ENCODE measurements at places on chromosomes 2 and 18. TPM values are rescaled to one million over a fixed set of nuclear protein-coding genes. Genes with fewer than 3 reads are reported as not detected.

Gene CCT4
- 259 TPM for total RNA-seq

- H3K36me3 ChIP-seq = peaks cover 2% of the 10 kb centered on the region
- no peak overlapping the region for H3K27ac ChIP-seq
- H3K4me1 ChIP-seq = no peaks in the 10 kb centered on the region
- DNase-seq = peak; percentile 30
These were observed 22.3 kb downstream of the QPCT start for GRCh38 chr2:37366773-37367172.

- peak overlapping the region; percentile 26 for H3K4me3 ChIP-seq
- peaks cover 8% of the 10 kb centered on the region for H3K4me1 ChIP-seq
- H3K27me3 ChIP-seq = no peaks in the 10 kb centered on the region
- H3K27ac ChIP-seq = no peak overlapping the region
These were observed 138.5 kb downstream of the RIT2 start for GRCh38 chr18:42976869-42977590.

DNA sequence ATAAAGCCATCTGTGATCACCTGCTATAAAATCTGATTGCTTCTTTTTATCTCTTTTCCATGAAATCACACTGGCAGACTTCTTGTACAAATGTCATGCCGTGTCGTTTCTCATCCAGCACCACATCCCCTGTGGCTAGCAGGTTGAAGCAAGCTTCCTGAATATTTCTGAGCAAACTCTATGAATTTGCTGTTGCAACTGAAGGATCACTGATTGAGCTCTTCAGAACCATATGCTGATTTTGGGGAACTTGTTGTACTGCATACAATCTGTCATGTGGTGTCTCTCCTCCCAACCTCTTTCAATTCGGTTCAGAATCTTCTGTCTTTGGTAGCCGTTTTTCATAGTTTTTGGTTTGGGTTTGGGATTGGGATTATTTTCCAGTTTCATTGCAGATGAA is 57.7 kb upstream of the RBMS1 start:
- no peak for DNase-seq
- H3K27ac ChIP-seq = no peak overlapping the region
- no peak overlapping the region for H3K4me3 ChIP-seq
- H3K4me1 ChIP-seq = no peaks in the 10 kb centered on the region

Gene ACMSD
- total RNA-seq = not detected

DNA sequence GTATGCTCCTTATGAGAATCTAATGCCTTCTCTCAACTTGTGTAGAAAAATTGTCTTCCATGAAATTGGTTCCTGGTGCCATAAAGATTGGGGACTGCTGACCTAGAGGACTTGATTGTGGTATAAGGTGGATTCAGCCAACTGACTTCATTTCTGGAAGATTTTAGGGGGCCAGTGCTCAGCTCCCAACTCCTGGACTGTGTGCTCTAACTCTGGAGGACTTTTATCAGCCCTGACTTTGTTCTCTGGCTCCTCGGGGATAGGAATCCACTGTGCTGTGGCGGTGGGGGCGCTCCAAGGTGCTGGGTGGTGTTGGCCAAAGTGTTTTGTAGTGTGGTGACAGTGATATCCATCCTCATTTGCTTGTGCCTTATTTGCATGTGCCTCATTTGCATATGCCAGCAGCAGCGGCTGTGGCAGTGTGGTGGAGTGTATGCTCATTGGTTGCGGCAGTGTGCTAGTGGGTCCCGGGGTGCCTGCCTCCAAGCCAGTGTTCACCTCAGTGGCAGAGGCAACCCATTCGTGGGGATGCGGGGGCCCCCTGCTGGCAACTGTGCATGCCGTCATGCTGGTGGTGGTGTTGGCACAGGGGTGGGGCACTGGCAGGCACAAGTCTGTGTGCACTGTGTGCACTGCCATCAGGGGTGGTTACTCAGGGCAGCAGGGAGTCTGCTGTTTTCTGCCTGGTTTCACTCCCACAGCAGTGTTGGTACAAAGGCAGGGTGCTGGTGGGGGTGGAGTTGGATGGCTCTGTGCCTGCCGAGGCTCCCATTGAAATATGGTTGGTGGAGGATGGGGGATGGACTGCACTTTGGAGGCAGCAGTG is 19.6 kb downstream of the EHBP1 start:
- no peaks in the 10 kb centered on the region for H3K36me3 ChIP-seq
- H3K27ac ChIP-seq = no peak overlapping the region
- H3K4me3 ChIP-seq = no peak overlapping the region
- no peaks in the 10 kb centered on the region for H3K27me3 ChIP-seq
- DNase-seq = peak; percentile 84
- H3K4me1 ChIP-seq = no peaks in the 10 kb centered on the region

DNA sequence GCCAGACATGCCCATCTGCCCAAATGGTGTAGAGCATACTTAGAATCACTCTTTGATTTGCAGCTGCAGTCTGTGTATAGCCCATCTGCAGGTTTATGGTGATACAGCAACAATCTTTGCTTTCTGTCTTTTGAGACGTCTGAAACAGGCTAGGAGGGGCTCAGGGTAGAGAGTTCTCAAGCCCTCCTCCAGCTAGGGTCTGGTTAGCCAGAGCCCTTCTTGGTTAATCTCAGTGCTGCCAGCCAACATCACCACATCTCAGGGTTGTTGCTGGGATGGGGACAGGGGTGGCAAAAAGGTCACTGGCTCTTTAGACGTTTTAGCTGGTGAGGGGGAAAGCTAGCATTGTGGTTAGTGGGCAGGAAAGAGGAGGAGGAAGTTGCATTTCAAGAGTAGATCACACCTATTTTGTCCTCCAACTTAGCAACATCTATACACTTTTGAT is 136.6 kb upstream of the ACAA2 start:
- peaks cover 9% of the 10 kb centered on the region for H3K4me1 ChIP-seq
- no peak for DNase-seq
- H3K4me3 ChIP-seq = no peak overlapping the region
- no peaks in the 10 kb centered on the region for H3K36me3 ChIP-seq
- H3K27ac ChIP-seq = no peak overlapping the region
- peaks cover under 1% of the 10 kb centered on the region for H3K27me3 ChIP-seq

- H3K4me1 ChIP-seq = no peaks in the 10 kb centered on the region
- no peak overlapping the region for H3K4me3 ChIP-seq
- no peaks in the 10 kb centered on the region for H3K27me3 ChIP-seq
- no peak for DNase-seq
These were observed 325.4 kb downstream of the SPAG16 start for GRCh38 chr2:213609570-213610170.

GRCh38 chr2:127154396-127154795 is 47.4 kb upstream of the BIN1 start:
- no peaks in the 10 kb centered on the region for H3K36me3 ChIP-seq
- no peak for DNase-seq
- no peaks in the 10 kb centered on the region for H3K4me1 ChIP-seq
- H3K4me3 ChIP-seq = no peak overlapping the region

DNA sequence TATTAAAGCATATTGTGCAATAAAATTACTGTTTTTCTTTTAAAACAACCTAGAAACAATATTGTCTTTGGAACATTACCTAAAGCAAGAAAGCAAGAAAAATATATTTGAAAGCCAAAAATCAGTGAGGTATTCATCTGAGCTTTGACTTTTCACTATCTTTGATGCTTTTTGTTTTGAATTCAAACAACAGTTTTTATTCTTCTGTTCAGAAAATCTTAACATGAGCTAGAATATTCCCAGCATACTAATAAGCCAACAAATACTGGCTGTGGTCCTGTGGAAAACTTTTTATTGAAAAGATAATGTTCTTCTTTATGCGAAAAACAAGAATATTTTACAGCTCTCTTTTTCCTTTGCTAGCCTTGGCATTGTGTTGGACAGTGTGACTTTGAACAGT is 19.8 kb downstream of the FAM171B start:
- H3K27me3 ChIP-seq = no peaks in the 10 kb centered on the region
- H3K27ac ChIP-seq = no peak overlapping the region
- DNase-seq = no peak
- no peak overlapping the region for H3K4me3 ChIP-seq
- no peaks in the 10 kb centered on the region for H3K36me3 ChIP-seq

Gene ALPG
- not detected for total RNA-seq

Gene FMNL2
- total RNA-seq = 51.8 TPM

Gene C18orf32
- 40.0 TPM for total RNA-seq

DNA sequence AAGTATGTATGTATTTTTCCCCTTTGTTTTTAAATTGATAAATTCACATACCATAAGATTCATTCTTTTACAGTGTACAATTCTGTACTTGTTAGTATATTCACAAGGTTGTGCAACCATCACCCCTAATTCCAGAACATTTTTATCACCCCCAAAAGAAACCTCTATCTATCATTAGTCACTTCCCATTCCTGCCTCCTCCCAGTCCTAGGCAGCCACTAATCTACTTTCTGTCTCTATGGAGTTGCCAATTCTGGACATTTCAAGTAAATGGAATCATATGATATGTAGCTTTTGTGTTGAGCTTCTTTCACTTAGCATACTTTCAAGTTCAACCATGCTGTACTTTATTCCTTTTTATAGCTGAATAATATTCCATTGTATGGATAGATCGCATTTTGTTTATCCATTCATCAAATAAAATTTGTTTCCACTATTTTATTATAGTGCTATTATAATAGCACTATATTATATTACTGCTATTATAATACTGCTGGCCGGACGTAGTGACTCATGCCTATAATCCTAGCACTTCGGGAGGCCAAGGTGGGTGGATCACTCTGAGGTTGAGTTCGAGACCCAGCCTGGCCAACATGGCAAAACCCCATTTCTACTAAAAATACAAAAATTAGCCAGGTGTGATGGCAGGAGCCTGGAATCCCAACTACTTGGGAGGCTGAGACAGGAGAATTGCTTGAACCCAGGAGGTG is 10.9 kb downstream of the STARD7 start:
- H3K36me3 ChIP-seq = peaks cover 46% of the 10 kb centered on the region
- no peak overlapping the region for H3K4me3 ChIP-seq
- H3K4me1 ChIP-seq = peaks cover 6% of the 10 kb centered on the region
- no peaks in the 10 kb centered on the region for H3K27me3 ChIP-seq
- H3K27ac ChIP-seq = no peak overlapping the region
- no peak for DNase-seq

DNA sequence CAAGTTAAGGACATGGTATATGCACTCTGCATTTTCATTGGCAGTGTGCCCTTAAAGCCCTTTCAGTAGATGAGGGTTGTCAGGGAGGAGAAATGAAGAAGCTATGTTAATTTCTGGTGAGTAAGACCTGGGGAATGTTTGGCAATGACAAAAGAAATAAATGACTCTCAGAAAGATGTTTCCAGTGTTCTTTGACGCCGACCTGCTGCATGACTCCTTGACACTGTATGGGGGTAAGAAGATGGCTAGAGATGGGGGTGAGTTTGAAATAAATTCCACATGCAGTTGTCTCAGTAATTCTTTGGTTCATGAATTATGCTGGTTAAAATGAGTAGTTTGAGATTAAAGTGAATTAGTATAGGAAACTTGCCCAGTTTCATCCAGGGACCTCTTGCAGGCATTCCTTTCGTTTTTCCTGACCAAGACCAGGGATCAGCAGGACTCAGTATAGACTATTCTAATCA is 5.9 kb downstream of the CCDC121 start:
- no peaks in the 10 kb centered on the region for H3K27me3 ChIP-seq
- DNase-seq = no peak
- no peak overlapping the region for H3K27ac ChIP-seq
- no peaks in the 10 kb centered on the region for H3K4me1 ChIP-seq

DNA sequence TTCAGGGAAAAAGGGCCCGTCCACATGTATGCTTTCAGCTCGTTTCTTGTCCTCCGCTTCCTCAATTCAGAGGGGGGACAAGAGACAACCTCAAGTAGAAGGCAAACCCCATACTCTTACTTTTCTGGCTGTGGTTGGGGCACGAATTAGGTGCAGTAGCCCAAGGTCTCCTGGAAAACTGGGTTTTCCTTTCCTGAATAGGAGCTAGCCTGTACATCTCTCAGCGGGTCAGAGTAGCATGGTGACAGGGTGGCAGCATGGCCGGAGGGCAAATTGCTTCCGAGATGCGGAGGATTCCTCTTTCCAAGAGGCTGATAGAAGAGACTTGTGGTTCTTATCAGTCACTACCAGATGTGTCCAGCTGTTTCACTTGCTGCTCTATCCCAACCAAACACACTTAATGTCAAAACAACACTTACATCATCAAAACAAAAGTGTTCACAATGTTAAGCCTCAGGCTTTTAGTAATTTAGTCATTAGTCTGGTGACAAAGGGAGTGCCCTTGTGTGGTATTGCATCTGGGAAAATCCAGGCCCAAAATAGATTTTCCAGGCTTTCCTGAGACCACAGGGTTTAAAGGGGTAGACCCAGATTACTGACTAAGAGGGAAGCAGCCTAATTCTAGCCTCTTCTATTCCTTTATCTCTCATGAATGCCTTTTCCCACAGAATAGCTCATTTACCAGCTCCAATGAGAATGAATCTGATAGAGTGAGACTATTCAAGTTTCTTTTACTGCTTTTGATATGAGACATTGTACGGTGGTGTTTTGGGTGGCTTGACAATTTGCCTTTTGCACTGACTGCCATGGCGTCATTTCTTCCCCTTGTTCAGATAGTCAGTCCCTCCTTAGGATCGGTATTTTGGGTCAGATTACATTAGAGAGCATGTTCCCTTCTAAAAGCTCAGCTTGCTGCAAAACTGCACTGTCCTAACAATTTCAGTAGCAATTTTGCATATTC is 162.0 kb downstream of the LTBP1 start:
- H3K4me1 ChIP-seq = no peaks in the 10 kb centered on the region
- DNase-seq = no peak
- H3K36me3 ChIP-seq = no peaks in the 10 kb centered on the region

Gene ARHGAP25
- total RNA-seq = 2.1 TPM

Gene NEB
- 5.5 TPM for total RNA-seq

DNA sequence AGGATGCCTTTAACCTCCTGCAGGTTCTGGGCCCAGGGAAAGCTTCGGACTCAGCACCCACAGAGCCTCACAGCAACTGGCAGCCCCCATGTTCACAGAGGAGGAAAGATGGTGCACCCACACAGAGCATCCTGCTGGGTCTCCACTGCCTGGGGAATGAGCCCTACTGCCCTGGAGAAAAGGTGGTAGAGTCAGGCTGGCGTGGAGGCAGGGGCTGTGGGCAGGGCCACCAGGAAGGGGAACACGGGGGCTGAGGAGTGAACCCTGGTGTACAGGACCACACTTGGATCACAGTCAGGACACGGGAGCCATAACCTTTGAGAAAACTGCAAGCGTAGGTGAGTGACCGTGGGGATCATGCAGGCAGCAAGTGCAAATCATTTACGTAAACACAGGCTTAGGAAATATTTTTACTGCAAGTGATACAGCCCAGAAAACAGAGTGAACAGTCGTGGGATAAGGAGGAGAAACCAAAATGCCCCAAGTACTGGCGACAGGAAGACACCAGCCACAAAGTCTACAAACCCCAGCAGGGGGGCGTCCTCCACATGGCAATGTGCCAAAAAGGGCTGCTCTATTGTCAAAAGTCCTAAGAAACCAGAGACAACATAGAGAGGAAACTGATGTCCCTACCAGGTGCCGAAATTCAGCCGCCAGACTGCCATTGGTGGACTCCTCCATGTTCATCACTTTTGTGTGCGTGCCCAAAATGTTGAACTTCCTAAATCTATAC is 27.6 kb downstream of the STAT1 start:
- no peak overlapping the region for H3K4me3 ChIP-seq
- H3K27me3 ChIP-seq = no peaks in the 10 kb centered on the region
- H3K36me3 ChIP-seq = peaks cover 100% of the 10 kb centered on the region
- no peaks in the 10 kb centered on the region for H3K4me1 ChIP-seq
- H3K27ac ChIP-seq = no peak overlapping the region

- H3K36me3 ChIP-seq = peaks cover 46% of the 10 kb centered on the region
- DNase-seq = peak; percentile 63
- peak overlapping the region; percentile 93 for H3K4me3 ChIP-seq
These were observed 1.9 kb downstream of the SEMA4C start for GRCh38 chr2:96867756-96868554.

Measured in endodermal cell (in vitro differentiated cells).